ENCODE measurements at places on chromosomes 3 and 15.

DNA sequence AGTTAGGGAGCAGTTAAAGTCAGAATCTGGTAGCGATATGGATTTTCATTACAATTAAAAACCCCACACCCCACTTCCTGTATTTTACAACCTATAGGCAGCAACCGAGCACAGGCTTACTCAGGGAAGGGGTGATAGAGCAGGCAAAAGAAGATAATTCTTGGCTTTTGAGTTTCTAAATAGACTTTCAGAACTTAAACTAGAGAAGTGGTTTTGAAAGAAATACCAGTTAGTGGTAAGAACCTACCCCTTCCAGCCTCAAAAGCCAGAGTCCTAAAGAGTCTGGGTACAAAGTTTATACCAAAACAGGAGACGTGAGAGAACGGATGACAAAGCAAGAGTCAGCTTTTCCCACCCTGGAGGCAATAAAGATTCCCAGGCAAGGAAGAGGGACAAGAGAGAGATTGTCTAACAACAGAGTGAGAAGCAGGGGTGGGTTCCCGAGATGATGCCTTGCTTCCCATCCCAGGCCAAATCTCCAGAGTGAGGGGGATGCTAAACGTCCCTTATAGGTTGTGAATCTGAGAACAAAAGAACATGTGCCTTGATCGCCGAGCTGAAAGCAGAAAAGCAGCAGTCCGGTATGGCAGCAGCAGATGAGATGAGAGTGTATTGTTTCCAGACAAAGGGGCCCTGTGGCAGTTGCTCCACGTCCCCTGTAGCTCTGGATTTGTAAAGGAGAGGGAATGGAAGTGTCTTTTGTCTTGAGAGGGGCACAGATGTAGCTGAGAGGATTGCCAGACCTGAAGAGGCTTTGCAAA lies 36.8 kb downstream of the KLHL6 start:
- no peak for DNase-seq

GRCh38 chr3:140129768-140130284 lies 194.8 kb downstream of the CLSTN2 start:
- DNase-seq: no peak

GRCh38 chr3:14491396-14492190 lies 48.5 kb downstream of the GRIP2 start:
- DNase-seq: no peak

- DNase-seq: no peak
Observed at GRCh38 chr3:117725314-117725713, 1015.7 kb downstream of the TUSC7 start.

DNA sequence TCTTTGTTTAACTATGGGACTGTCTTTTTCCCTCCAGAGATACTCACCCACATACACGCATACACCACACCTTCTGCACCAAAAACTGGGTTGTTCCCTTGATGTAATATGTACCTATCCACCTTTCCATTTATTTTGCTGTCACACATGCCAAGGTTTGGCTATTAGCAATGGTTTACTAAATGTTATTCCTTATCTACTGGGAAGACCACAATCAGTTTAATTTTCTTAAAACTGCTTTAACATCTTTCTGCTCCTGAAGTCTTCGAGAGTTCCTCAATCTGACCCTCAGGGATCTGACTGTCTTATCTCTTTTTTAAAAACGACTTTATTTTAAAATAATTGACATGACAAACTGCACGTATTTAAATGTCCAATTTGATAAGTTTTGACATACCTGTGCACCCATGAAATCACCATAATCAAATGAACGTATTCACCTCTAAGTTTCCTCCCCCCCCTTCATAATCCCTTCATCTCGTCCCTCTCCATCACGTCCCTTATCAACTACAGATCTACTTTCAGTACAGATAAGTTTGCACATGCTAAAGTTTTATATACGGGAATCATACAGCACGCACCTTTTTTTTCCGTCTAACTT lies 805 bp upstream of the TRPM7 start:
- DNase-seq: no peak
